CD4-positive, alpha-beta T cell treated with Interleukin-6 for 4 hours (primary cell): ENCODE measurements at places on chromosomes 1 and 21.

GRCh38 chr1:20095564-20096434 is 23.5 kb downstream of the PLA2G2D start:
- no peak for DNase-seq

DNA sequence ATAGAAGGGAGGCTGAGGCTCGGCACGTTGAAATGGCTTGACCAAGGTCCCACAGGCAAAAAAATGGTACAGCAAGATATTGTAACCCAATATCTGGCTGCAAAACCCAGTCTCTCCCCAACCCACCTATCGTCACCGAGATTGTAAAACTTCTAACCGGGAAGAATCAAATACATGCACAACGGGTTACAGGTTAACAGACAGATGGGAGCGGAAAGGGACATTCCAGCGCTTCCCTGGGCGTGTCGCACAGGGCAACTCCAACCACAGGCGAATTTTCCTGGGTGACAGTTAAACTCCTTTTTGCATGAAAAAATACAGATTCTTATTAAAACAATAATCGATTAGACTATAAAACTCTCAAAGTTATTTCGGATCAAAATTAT is 31.8 kb upstream of the JUN start:
- DNase-seq, result no peak

- DNase-seq, result no peak
These were observed 76.9 kb upstream of the HIVEP3 start for GRCh38 chr1:41995441-41996130.

DNA sequence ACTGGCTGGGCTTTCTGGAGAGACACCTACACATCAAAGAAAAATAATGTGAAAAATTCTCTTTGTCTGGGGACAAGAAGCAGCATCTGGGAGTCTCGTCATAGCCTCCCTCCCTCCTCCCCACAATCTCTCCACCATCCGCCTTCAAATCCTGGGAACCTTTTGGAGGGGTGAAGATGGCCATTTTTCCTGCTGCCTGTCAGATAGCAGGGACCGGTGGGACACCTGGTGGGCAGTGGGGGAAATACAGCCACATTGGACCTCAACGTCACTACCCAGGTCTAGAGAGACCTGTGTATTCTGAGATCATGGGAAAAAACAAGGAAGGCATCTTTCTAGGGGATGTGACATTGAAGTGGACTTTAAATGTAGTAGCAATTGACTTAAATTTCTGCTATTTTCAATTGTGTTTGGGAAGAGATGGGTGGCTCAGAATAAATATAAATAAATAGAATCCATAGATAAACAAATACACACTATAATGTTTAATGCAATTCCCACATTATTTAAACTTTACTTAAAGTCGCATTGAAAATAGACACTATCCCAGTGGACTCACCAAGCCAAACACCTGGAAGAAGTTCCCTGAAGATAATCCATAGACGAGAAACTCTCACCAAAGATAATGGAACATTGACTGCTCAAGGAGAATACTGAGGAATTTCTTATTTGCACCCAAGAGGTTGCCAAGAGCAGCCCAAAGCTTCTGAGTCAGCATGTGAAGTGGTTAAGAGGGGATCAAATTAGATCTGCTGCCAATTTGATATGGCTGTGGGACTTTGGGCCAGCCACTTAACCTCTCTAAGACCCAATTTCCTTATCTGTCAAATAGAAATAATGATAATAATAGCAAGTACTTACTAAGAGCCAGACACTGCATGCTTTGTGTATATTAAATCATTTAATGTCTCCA is 147.6 kb upstream of the CAMK1G start:
- peak; percentile 11 for DNase-seq

- DNase-seq, result peak; percentile 44
These were observed 2.1 kb downstream of the CAPZB start for GRCh38 chr1:19483261-19483660.

- DNase-seq, result no peak
These were observed 592 bp downstream of the CRCT1 start for GRCh38 chr1:152514715-152515433.

DNA sequence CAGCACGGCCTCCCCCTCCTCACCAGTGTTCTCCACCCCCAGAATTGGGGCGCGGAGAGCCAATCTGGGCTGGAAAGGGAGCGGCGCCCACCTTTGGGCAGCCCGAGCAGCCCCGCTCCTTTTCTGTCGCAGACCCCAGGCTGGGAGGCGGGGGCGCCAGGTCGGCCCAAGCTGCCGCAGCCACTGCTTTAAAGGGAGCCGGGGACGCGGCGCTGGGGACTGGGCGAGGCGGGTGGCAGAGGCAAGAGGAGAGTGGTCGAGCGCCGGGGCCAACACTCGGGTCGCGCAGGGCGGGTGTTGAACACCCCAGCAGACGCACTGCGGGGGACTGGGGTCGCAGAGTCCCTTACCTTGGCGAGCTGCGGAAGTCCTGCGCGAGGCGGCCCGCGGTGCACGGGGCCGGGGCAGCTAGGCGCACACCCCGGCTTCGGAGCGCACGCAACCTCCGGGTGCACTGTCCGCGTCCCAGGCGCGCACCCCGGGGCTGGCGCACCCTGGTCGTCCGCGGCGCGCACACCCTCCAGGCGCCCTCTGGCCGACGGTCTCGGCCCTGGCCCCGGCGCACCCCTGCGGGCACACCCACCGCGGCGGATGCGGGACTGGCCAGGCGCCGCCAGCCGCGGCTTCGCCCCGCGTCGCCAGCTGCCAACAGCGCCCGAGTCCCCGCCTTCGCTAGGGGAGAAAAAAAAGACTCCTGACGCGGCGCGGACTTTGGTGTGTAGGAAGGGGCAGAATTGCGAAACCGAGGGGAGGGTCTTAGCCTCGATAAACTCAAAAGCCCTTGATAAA is at the start of gene KANK4:
Gene KANK4, minus strand, starts transcription at position 679 of the 789 bp plus-strand sequence. CDS start 37,870 bp downstream, outside the sequence.
- no peak for DNase-seq

- no peak for DNase-seq
These were observed 26.2 kb upstream of the MAP3K7CL start for GRCh38 chr21:29104239-29104708.

DNA sequence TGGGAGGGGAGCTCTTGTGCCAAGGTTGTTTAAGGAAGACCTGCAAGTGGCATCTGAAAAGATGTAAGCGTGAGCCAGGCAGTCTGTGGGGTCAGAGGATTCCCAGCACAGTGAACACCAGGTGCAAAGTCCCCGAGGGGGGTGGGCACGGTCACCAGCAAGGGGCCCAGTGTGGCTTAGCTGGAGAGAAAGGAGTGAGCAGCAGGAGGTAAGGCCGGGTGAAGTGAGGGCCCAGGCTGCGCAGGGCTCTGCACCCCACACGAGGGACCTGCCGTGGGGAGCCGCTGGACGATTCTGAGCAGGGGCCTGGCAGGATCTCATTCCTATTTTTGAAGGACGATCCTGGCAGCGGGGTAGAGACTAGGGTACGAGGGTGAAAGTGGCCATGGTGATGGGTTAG is 4.1 kb downstream of the DDOST start:
- no peak for DNase-seq

DNA sequence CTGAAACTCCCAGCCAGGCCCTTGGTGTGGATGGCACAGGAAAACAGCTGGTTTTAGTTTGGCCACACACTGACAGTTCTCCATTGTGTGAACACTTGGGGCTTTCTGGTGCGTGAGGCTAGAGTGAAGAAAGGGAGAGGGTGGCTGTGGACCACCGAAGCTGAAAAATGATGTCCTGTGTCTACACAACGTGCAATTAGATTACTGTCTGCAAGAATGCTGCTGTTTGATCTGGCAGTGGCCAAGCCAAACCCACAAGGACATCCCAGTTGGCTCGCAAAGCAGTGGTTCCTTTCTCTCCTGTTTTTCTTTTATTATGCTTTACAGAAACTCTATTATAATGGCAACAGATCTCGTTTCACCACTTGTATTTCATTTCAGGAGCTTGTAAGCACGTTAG is 58.9 kb downstream of the ERG start:
- DNase-seq, result no peak

GRCh38 chr1:45913183-45913683 is 109.8 kb downstream of the MAST2 start:
- DNase-seq, result no peak

GRCh38 chr1:2973601-2974593 is 47.4 kb upstream of the ACTRT2 start:
- DNase-seq, result no peak
